ENCODE measurements at places on chromosomes 7 and 10. TPM values are rescaled to one million over a fixed set of nuclear protein-coding genes. Genes with fewer than 3 reads are reported as not detected.
A peak's percentile ranks its signal among the peaks of the same experiment; 100 is the strongest.

The OPN4 gene
- 0.40 TPM for total RNA-seq

The CHAT gene
- not detected for total RNA-seq

The WNT2 gene
- total RNA-seq, result not detected

The FIGNL1 gene
- total RNA-seq, result 3.4 TPM

The PHKG1 gene
- total RNA-seq, result 31.3 TPM

The CLCN1 gene
- 0.08 TPM for total RNA-seq

The ATP6V0A4 gene
- total RNA-seq, result not detected

The ANKRD61 gene
- total RNA-seq, result not detected

The TRIM50 gene
- total RNA-seq, result 0.51 TPM

The JCAD gene
- total RNA-seq, result 25.5 TPM

The PRSS37 gene
- total RNA-seq, result not detected

The GPNMB gene
- 248 TPM for total RNA-seq

The AS3MT gene
- total RNA-seq, result 16.1 TPM

- DNase-seq, result no peak
These were observed 316.7 kb downstream of the LRRTM3 start for GRCh38 chr10:67242528-67242927.

DNA sequence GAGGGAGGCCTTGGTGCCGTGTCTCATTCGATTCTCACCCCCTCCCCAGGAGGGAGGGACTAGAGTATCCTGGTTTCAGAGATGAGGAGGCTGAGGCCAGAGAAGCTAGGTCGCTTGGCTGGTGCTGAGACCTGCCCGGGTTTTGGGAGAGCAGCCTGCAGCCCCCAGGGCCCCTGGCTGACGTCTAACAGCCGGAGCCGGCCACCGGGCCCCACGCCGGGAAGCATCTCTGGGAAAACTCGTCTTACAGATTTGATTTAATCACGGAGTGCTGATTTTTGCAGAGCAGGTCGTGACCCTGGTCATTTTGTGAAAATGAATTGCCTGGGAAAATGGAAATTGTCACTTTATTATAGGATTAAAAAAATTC is 97.5 kb downstream of the MICALL2 start:
- peak; percentile 36 for DNase-seq

- no peak for DNase-seq
These were observed 61.9 kb upstream of the PDLIM1 start for GRCh38 chr10:95352684-95353083.

- no peak for DNase-seq
These were observed 175.7 kb upstream of the AUTS2 start for GRCh38 chr7:69422574-69422985.

GRCh38 chr7:105587909-105588635 is 6.8 kb upstream of the EFCAB10 start:
- DNase-seq, result no peak

GRCh38 chr7:113774182-113774807 is 144.5 kb downstream of the PPP1R3A start:
- no peak for DNase-seq

DNA sequence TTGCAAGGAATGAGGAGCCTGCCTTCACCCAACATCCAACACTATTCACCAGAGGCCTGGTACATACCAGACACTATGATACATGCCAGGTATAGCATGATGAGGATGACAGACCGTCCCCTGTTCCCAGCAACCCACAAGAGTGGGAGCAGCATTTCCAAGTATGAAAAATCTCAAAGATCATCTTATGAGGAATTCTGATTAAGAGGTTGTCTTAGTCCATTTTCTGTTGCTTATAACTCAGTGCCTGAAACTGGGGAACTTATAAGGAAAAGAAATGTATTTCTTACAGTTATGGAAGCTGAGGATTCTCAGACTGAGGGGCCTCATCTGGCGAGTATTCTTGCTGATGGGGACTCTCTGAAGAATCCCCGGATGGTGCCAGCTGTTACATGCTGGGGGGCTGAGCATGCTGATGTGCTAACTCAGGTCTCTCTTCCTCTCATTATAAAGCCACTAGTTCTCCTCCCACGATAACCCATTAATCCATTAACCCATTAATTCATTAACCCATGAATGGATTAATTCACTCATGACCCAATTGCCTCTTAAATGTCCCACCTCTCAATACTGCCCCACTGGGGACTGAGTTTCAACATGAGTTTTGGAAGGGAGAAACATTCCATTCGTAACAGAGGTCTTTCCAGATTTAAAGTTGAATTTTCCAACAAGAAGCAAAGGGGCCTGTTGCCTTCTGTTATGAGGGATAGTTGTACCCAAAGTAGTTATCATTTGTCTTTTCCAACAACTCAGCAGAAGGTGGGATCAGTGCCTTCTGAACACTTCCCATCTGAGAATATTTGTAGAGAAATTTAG is 173.9 kb downstream of the HERPUD2 start:
- DNase-seq, result no peak

DNA sequence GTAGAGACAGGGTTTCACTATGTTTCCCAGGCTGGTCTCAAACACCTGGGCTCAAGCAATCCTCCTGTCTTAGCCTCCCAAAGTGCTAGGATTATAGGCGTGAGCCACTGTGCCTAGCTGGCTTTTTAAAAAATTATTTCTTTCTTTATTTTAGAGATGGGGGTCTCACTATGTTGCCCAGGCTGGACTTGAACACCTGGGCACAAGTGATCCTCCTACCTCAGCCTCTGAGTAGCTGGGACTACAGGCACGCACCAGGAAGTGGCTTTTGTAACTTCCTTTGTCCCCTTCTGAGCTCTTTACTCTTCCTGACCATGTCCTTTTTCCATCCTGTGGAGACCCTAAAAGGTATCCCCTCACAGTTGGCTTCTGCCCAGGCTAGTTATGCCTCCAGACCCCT is 2.1 kb upstream of the MYOZ1 start:
- no peak for DNase-seq

DNA sequence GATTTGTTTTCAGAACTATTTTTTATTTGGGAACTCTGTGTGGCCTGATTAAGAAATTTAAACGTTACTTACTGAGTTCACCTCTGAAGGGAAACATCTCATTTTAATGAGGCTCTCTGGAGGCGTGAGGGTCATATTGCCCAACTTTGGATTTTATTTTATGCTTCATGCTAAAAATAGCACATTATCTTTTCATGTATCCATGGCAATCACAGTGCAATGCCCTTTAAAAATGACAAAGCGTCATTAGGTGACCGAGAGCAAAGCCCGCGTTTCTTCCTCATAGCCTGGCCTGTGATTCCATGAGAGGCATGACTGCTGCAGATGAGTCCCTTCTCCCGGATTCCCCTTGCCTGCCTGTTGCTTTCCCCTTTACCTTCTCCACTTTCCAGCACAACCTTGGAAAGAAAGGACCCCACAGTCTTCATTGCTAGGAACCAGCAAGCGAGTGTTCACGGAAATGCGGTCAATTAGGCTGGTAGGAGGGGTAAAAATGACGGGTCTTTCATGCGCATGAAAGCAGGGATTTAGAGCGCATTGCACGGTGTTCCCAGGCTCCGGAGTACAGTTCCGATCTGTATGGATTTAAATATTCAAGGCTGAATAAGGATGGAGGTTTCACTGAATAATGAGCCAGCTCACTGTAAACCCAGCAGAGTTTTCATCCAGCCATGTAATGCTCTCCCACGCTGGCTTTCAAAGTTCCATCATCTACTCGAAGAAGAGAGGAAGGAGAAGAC is 98.2 kb upstream of the PITRM1 start:
- DNase-seq, result no peak

DNA sequence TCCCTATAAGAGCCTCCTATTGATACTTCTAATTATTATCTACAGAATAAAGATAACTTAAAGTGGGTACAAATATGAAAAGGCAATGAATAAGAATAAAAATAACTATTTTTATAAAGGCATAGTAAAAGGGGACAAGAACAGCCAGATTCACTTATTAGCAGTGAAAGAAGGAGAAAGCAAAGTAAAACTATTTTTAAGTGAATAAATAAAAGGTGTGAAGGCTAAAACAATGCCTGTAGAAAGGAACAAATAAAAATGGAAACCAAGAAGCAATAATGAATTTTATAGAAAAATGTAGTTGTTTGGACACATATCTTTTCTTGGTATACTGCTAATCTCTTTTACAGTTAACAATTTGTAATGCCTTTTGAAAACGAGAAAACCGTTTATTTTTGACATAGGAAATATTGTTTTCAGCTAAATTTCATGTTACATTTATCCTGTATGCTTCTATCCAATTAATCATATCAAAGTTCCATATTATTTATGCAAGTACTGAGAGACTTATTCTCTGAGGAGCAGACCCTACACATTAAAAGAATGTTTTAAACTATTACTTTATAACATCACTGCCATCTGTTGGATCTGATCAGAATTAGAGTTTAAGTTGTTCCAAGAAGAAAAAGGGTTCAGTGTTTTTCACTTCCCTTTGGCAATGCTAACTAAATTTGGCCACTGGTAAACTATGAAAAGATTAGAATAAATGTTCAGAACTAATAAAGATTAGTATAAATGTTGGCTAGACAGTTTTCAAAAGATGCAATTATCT is 59.1 kb downstream of the ARMC3 start:
- DNase-seq, result no peak

DNA sequence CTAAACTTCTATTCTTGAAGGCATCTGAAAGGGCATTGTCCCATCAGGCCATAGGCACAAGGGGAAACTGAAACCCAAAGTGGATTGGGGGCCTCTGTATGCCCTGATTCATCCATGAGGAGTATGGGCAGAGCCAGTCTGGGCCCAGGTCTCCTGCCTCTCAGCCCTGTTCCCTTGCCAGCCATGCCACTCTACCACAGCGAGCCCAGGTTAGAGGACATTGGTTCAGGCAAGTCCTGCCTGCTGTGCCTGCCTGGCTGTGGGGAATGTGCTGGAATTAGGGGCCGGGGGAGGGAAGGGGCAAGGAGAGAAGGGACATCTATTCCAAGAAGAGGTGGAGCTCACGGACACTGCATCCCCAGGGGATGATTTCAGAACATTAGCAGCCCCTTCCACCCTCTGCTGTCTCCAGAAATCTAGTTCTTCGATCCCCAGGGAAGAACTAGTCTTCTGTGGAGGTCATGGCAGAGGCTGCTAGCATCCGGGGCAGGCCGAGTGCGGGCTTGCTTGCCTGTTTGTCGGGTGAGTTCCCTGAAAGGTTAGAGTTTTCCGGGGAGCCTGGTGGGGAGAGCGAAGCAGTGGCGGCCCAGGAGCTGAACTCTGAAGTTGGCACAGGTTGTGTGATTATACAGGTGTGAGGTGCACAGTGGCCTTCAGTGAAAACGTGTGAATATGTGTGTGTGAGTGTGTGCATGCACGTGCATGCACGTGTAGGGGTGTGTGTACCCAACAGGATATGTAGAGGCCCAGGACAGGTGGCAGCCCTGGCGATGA is 37.8 kb downstream of the TBATA start:
- DNase-seq, result peak; percentile 44

GRCh38 chr7:45027774-45028114 is 27.7 kb downstream of the CCM2 start:
- no peak for DNase-seq

DNA sequence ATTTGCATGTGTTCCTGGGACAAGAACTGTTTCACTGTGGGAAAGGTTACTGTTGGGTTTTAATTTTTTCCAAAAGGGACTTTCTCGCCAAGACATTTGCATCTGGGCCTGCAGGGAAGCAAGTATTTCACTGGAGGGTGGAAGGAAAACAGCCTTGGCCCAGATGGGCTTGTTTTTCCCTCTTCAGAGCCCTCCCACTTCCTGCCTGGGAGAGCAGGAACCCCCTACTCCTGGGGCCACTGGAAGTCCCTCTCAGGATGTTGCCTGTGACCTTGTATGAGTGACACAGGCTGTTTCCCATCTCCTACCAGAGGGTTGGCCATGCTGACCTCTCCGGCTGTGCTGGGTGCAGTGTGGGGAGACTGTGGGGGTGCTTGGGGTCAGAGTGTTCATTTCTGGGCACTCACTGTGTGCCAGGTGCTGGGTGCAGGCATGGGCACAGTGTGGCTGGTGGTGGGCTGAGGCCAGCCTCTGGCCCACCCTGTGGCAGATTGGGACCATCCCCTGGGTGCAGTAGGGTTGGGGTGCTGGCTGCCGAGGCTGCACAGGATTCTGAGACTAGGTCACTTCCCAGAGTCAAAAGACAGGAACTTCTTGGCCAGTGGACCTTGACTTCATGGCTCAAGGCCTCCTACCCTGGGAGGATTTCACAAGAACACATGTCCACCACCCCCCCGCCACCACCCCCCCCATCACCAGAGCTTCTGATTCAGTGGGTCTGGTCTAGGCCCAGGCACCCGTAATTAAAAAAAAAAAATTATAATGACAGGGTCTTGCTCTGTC is 10.2 kb downstream of the TSPAN15 start:
- DNase-seq, result no peak

DNA sequence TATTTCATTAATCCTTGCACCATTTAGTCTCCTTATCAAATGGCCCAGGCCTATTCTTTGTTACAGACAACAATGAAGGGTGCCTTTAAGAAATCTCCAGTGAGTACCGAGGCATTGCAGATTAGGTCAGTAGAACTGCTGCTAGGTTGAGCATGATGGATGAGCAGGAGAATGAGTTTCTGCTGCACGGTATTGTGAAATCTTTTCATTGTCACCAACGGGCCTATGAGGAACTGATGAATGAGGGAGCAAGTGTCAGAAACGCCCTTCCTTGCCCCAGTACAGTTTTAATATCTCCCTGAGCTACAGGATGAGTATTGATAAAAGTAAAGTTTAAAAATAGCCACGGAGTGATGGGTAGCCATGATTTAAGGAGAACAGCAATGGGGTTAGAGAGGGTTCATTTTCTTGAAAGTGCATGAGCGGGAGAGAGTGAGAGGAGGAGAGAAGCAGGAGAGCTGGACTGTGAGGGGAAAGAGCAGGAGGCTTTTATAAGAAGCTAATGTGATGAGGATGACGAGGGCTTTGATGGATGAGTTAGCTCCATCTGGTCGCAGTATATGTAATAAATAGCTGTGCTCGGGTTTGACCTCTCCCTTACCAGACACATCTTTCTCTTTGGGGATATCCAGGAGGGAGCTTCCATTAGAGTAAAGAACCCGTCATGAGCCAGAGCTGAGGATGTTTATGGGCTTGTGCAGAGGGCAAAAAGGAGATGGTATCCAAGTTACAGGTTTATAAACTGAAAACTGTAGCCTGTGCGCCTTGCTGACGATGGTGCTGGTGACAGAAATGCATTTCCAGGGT is 526.1 kb downstream of the LRMDA start:
- DNase-seq, result no peak

GRCh38 chr10:118042827-118043242 is 3.9 kb downstream of the RAB11FIP2 start:
- DNase-seq, result no peak

GRCh38 chr10:123611876-123612275 is 54.3 kb upstream of the GPR26 start:
- DNase-seq, result no peak

- no peak for DNase-seq
These were observed 41.3 kb downstream of the ZNF467 start for GRCh38 chr7:149732111-149732561.

DNA sequence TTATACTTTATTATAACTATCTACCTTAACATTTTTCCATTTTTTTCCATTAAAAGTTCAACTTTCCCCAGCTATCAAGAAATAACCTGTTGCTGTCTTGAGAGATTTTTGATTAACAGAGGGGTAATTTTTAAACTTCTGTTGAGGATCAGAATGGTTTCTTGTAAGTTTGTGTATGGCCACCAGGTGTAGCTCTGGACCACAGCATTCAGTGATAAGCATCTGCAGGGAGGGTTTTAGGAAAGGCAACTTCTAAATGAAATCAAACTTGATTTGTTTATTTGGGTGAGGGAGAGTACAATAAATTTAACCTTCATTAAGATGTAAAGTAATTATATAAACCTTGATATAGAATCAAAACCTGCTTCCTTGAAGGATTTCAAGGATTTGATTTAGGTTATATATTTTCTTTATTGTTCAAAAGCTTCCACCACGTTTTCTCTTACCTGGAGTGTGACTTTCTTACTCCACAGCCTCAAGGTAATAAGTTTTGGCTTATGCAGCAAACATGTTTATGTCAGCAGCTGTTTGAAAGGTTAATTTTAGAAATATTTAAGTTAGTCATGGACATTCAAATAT is 153.3 kb downstream of the STK31 start:
- DNase-seq, result no peak
